ENCODE measurements at places on chromosomes 5 and 9.

DNA sequence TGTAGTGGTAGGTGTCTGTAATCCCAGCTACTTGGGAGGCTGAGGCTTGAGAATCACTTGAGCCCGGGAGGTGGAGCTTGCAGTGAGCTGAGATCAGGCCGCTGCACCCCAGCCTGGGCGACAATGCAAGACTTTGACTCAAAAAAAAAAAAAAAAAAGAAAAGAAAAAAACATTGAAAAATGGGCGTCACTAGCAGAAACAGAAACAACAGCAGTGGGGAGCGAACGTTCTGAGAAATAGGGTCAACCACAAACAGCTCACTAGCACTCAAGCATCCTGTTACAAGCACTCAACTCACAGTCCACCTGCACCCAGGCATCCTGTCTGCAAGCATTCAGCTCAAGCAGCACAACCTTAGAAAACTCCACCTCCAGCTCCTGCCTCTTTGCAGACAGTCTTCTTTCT, 17.2 kb downstream of the TRIM14 start:
- no peak for DNase-seq

- DNase-seq, result no peak
Observed at GRCh38 chr9:114745108-114745848, 60.6 kb downstream of the TNFSF15 start.

DNA sequence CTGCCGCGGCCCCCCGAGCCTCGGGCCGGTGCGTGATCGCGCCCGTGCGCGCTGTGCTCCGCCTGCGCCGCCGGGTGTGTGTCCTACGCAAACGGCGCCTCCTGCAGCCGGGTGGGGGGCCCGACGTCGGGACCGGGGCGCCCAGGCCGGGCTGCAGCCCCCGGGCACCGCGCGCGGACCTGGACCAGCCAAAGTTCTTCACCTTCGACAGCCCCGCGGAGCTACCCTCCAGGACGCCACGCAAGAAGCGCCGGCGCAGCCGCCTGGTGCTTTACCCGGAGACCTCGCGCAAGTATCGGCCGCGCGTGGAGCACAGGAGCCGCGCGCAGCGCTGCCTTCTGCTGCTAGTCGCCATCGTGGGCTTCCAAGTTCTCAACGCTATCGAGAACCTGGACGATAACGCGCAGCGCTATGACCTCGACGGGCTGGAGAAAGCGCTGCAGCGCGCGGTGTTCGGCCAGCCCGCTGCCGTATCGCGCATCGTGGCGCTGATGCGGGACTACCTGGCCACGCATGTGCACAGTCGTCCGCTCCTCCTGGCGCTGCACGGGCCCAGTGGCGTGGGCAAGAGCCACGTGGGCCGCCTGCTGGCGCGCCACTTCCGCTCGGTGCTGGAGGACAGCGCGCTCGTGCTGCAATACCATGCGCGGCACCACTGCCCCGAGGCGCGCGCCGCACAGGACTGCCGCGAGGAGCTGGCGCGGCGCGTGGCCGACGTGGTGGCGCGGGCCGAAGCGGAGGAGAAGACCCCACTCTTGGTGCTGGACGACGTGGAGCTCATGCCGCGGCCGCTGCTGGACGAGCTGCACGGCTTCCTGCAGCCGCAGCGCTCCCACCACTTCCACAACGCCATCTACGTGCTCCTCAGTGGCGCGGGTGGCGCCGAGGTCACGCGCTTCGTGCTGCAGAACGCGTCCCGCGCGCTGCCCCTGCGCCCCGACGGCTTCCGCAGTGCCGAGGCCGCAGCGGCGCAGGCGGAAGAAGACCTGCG, 1.5 kb downstream of the TOR4A start:
- DNase-seq, result no peak

- DNase-seq, result no peak
Observed at GRCh38 chr9:2155966-2156365, 140.8 kb downstream of the SMARCA2 start.

- no peak for DNase-seq
Observed at GRCh38 chr9:16501726-16502125, 368.7 kb downstream of the BNC2 start.

DNA sequence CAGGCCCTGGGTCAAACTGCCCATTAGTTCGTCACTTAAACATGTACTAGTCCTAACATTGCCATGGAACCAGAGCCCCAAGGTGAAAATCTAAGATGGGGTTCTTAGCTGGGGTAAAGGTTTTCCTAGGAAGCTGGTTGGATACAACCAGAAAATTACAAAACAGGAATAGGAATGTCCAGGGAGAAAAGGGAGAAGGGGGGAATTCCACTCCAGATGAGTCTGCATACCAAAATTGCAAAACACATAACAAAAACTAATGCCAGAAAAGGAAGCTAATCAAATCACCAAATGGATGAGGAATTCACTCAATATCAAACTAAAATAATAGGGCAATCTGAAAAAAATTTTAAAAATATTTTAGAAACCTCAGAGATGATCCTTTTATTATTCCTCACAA, 396.2 kb downstream of the EFNA5 start:
- DNase-seq, result no peak

GRCh38 chr5:73515232-73515631, 17.0 kb downstream of the BTF3 start:
- no peak for DNase-seq

- no peak for DNase-seq
Observed at GRCh38 chr5:67897431-67897830, 318.1 kb upstream of the PIK3R1 start.

GRCh38 chr5:65020492-65020891, 251.8 kb downstream of the CWC27 start:
- DNase-seq, result no peak

DNA sequence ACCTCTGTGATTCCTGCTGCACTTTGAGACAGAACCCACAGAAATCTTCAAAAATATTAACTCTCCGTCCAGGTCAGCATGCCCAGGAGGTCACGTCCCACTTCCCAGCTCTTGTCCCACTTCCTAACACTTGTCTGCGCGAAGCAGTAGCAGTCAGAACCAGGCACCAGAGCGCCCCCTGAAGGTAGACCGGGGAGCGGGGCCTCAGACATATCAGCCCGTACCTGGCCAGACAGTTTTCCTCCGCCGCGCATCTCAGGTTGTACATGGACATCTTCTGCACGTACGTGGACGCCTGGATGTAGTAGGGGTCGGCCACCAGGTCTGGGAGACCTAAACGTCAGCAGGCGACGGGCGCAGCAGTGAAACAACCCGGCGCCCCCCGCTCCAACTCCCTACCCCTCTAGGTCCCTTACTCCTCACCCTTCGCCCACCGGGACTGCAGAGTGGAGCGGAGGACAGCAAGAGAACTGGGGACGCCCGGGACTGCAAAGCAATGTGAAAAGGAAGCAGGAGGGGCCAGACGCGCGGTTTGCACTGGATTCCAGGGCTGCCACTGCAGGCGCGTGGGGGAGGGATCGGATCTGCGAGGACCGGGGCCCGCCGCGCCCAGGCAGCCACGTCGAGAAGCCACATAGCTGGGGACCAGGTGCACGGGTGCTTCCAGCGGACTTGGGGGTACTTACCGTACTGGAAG, 1.2 kb downstream of the LOX start:
- DNase-seq, result peak; percentile 71

DNA sequence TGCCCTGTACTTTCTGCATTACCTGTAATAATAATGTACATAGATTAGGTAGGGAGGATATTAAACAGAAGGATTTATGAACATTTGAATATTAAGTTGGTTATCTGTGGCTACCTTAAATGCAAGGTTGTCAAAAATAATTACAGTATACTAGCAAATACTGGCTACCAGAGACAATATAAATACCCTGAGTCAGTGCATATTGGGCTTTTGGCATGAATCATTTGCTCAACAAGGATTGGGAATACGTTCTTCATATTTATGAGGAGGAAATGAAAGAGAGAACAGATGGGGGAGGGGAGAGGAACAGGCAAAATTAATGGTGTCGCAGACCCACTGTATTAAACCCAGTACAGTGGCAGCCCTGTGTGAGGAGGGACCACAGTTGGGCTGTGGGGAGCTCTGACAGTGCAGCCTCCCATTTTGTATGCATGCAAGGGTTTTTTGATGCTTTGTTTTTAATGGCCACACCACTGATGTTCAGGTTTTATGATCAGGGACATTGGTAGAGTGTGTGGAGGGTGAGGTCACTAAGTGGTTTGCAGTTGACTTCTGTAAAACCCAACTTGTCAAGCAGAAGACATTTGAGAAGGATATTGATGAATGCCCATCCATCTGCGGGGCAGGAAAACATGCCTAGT, 56.9 kb downstream of the MVB12B start:
- no peak for DNase-seq

GRCh38 chr5:129460672-129460935, 506 bp downstream of the ADAMTS19 start:
- no peak for DNase-seq

DNA sequence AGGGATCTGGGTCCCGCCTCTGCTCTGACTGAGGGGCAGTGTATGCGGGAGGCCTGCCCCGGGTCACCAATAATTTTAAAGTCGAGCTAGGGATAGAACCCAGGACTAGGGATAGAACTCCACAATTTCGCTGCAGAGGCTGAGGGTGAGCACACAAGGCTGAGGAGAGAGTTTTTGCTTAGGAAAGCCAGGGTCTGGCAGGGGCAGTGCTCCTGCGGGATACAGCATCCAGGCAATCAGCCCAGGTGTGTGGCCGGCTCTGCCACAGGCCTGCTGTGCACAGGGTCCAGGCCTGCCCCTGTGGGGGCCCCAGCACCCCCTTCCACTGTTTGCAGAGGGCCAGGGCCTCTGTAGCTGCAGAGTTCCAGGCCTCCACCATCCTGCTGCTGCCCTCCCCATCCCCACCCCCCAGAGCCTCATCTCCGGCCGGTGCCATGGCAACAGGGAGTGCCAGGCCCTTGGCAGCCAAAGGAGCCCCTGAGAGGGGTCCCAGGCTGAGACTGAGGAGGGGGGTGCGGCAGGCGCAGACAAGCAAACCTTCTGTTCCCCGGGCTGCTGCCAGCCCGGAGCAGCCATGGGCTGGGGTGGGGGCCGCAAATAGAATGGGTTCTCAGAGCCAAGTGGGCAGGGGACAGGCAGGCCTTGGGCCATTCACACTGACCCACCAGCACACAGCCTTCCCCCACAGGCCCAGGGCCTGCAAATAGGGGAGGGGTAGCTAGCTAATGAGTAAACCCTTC, 8.6 kb downstream of the PDGFRB start:
- DNase-seq, result no peak

DNA sequence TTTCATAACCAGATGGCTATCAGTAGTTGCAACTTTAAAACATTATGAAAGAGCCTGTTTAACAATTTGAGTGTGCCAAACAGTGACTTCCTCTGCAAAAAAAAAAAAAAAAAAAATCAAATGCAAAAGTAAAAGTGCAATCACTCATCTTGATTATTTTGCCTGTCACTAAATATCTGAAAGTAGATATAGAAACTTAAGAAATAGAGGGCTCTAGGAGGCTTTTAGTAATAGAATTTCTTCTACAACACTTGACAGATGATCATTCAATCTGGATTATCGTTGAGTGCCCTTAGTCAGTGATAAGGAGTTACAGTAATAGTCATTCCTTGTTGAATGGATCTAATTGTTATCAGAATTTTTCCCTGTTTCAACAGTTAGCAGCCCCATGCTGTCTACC, 101.8 kb downstream of the CETN3 start:
- DNase-seq, result no peak

Data from SHP77 (cell line).